ENCODE measurements at places on chromosomes 12 and 14. TPM values are rescaled to one million over a fixed set of nuclear protein-coding genes. Genes with fewer than 3 reads are reported as not detected.

DNA sequence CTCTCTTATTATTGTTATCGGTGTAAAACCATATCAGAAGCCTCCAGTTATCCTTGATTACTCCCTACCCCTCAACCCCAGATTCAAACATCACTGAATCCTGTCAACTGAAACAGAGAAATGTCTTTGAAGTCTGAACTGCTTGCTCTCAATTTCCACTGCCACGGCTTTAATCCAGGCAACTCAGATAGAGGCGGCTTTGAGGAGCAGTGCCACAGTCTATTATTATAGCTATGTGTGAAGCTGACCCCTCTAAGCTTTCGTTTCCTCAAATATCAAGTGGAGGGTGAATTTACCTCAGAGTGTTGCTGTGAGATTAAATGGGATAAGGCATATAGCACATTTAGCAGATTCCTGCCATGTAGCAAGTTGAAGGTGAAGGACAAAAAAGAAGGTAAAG is 49.0 kb upstream of the PDE3A start:
- H3K4me3 ChIP-seq = peak overlapping the region; percentile 43
- no peaks in the 10 kb centered on the region for H3K27me3 ChIP-seq
- no peaks in the 10 kb centered on the region for H3K36me3 ChIP-seq
- peaks cover 38% of the 10 kb centered on the region for H3K4me1 ChIP-seq

The BHLHE41 gene
- total RNA-seq = 6.0 TPM

The USP44 gene
- 0.18 TPM for total RNA-seq

GRCh38 chr14:96565811-96566210 is 63.6 kb downstream of the PAPOLA start:
- H3K27ac ChIP-seq = no peak overlapping the region
- peaks cover 34% of the 10 kb centered on the region for H3K4me1 ChIP-seq
- no peaks in the 10 kb centered on the region for H3K27me3 ChIP-seq
- H3K36me3 ChIP-seq = peaks cover 4% of the 10 kb centered on the region

DNA sequence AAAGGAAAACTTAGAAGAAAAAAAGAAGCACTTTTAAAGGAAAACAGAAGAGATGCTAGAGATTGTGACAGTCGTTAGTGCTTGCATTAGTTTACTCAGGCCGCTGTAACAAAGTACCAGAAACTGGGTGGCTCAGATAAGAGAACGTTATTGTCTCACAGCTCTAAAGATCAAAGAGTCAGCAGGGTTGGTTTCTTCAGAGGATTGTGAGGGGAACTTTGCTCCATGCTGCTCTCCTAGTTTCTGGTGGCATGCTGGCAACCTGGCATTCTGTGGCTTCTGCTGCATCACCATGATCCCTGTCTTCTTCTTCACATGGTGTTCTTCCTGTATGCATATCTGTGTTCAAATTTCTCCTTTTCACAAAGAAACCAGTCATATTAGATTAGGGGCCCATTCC is 119.4 kb upstream of the PLEKHA5 start:
- H3K4me3 ChIP-seq = no peak overlapping the region
- H3K27ac ChIP-seq = no peak overlapping the region
- no peak for DNase-seq
- no peaks in the 10 kb centered on the region for H3K27me3 ChIP-seq
- H3K4me1 ChIP-seq = no peaks in the 10 kb centered on the region

DNA sequence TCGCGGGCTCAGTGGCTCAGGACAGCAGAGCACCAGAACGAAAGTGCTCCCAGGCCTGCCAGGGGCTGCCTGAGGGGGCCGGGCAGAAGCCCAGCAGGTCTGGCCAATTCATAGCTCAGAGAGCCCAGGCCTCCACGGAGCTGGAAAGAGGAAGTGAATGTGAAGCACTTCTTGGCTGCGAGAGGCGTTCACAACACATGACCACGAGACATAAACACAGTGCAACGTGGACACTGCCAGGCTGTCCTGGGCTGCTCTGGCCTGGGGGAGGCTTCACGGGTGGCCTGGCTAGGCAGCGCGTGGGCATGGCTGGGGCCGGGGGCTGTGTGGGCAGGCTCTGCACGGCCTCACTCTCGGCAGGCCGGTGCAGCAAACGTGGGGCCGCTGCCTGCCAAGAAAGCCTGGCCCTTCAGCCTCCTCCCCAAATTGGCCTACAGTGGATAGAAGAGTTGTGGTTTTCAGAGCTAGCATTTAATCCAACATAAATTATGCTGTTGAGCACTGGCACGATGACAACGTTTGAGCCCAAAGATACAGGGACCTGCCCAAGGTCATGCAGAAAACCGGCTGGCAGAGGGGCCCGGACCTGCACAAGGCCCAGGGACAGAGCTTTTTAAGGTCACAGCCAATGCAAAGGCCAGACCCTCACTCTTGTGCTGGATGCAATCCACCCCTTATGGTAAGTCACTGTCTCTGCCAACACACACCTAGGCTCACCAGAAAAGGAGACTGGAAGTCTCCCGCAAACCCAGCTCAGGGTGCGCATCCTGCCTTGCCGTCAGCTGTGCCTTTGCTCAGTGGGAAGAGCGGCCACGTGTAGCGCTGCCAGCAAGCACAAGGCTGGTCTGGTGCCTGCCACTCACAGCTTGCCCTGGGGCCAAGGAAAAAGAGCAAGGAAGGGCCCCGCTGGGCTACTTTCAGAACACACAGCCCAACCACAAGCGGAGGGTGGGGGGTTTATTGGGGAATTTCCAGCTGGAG is 8.6 kb downstream of the SLC25A29 start:
- H3K36me3 ChIP-seq = peaks cover 3% of the 10 kb centered on the region
- no peaks in the 10 kb centered on the region for H3K27me3 ChIP-seq
- DNase-seq = peak; percentile 77
- H3K4me1 ChIP-seq = peaks cover 11% of the 10 kb centered on the region

The EML5 gene
- not detected for total RNA-seq

The ISCA2 gene
- total RNA-seq = 16.9 TPM

DNA sequence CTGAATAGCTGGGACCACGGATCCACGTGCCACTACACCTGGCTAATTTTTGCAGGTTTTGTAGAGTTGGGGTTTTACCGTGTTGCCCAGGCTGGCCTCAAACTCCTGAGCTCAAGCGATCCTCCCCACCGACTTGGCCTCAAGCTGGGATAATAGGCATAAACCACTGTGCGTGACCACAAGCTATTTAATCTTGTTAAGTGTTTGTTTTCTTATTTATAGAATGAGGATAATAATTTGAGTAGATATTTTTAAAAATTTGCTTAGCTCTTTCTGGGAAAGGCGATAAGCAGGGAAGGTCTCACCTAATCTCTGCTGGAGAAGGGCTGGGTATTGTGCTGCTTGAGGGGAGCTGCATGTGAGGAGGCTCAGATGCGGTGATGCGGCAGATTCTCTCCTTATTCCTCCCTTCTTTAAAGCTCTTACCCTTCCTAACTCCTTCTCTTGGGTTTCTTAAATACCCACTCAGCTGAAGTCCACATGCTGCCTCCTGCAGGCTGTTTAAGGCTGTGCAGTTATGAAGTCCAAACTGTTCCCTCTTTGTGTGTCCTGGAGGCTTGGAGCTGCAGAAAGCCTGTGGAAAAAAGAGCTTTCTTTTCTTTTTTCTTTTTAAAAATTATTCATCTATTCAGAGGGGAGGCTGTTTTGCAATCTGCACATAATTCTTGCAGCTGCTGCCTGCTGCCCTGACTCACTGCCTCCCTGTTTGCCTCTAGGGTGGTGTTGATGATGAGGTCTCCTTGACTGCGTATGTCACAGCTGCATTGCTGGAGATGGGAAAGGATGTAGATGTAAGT is 37.9 kb downstream of the A2ML1 start:
- H3K4me3 ChIP-seq = no peak overlapping the region
- no peaks in the 10 kb centered on the region for H3K36me3 ChIP-seq
- DNase-seq = no peak
- H3K27me3 ChIP-seq = no peaks in the 10 kb centered on the region
- no peaks in the 10 kb centered on the region for H3K4me1 ChIP-seq

The RIMBP2 gene
- 0.92 TPM for total RNA-seq

The GUCY2C gene
- total RNA-seq = not detected

- peaks cover 79% of the 10 kb centered on the region for H3K4me1 ChIP-seq
- H3K27me3 ChIP-seq = no peaks in the 10 kb centered on the region
- H3K36me3 ChIP-seq = peaks cover 6% of the 10 kb centered on the region
Observed at GRCh38 chr12:11758510-11759493, 109.3 kb downstream of the ETV6 start.

GRCh38 chr12:752695-753610 is 574 bp downstream of the WNK1 start:
- peaks cover 29% of the 10 kb centered on the region for H3K4me1 ChIP-seq
- DNase-seq = no peak
- peak overlapping the region; percentile 91 for H3K27ac ChIP-seq
- H3K4me3 ChIP-seq = peak overlapping the region; percentile 89
- H3K27me3 ChIP-seq = no peaks in the 10 kb centered on the region

- no peak for DNase-seq
- H3K27me3 ChIP-seq = peaks cover 23% of the 10 kb centered on the region
- H3K4me1 ChIP-seq = peaks cover 10% of the 10 kb centered on the region
- H3K4me3 ChIP-seq = no peak overlapping the region
- no peak overlapping the region for H3K27ac ChIP-seq
- H3K36me3 ChIP-seq = no peaks in the 10 kb centered on the region
Observed at GRCh38 chr12:107580750-107581618, 104.6 kb upstream of the PWP1 start.

DNA sequence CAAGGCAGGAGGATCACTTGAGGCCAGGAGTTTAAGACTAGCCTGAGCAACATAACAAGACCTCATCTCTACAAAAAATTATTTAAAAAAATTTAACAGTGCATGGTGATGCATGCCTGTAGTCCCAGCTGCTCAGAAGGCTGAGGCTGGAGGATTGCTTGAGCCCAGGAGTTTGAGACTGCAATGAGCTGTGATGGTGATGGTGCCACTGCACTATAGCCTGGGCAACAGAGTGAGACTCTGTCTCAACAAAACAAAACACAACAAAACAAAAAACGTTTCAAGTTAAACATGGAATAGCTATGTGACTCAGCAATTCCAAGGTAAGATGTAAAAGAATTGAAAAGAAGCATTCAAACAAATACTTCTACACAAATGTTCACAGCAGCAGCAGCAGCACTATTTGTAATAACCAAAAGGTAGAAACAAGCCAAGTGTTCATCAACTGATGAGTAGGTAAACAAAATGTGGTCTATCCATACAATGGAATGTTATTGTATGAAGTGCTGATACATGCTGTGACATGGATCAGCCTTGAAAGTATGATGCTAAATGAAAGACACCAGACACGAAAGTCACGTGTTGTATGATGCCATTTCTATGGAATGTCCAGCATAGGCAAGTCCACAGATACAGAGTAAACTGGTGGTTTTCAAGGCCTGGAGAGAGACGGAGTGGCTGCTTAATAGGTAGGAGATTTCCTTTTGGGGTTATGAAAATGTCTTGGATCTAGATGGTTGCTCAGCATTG is 31.4 kb downstream of the CFAP251 start:
- peak overlapping the region; percentile 89 for H3K27ac ChIP-seq
- H3K27me3 ChIP-seq = no peaks in the 10 kb centered on the region
- H3K4me3 ChIP-seq = peak overlapping the region; percentile 13
- H3K36me3 ChIP-seq = peaks cover 13% of the 10 kb centered on the region
- H3K4me1 ChIP-seq = peaks cover 19% of the 10 kb centered on the region
- DNase-seq = no peak

DNA sequence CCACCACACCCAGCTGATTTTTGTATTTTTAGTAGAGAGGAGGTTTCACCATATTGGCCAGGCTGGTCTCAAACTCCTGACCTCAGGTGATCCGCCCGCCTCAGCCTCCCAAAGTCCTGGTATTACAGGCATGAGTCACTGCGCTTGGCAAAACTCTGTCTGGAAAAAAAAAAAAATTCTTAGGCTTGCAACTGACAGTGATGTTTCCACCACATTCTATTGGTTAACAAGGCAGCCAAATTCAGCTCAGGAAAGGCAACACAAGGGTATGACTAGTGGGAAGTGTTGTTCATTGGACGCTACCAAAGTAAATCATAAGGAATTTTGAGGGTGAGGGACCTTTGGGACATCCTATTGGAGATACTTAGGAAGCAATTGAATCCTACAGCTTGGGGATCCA is 2.9 kb upstream of the SBNO1 start:
- H3K27me3 ChIP-seq = no peaks in the 10 kb centered on the region
- H3K36me3 ChIP-seq = no peaks in the 10 kb centered on the region
- H3K27ac ChIP-seq = no peak overlapping the region
- no peak overlapping the region for H3K4me3 ChIP-seq
- peaks cover 17% of the 10 kb centered on the region for H3K4me1 ChIP-seq

- peaks cover 19% of the 10 kb centered on the region for H3K4me1 ChIP-seq
- no peaks in the 10 kb centered on the region for H3K36me3 ChIP-seq
- peak overlapping the region; percentile 95 for H3K27ac ChIP-seq
- no peak for DNase-seq
Observed at GRCh38 chr12:105750096-105750495, 388.7 kb downstream of the NUAK1 start.

The VRTN gene
- total RNA-seq = not detected

The TMEM233 gene
- not detected for total RNA-seq

GRCh38 chr12:10220398-10221077 is 7.9 kb downstream of the GABARAPL1 start:
- no peak overlapping the region for H3K4me3 ChIP-seq
- peaks cover 1% of the 10 kb centered on the region for H3K4me1 ChIP-seq
- DNase-seq = no peak
- peak overlapping the region; percentile 29 for H3K27ac ChIP-seq

The ZDHHC22 gene
- 0.13 TPM for total RNA-seq

DNA sequence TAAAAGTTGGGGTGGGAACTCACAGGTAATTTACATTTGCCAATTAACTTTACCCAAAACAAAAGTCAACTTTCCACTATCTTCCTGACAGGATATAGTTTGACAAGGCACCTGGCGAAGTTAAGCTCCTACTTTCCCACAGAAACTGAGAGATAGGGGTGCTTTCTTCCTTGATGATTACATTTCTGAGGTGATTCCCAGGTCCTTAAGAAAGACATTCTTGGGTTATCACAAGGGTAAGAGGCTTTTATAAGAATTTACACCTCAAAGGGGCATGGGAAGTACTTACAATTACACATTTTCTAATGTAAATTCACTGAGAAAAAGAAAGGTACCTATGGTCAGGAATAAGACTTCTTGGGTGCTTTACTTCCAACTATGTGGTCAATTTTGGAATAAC is 660.9 kb upstream of the MGAT4C start:
- H3K4me3 ChIP-seq = no peak overlapping the region
- peaks cover 7% of the 10 kb centered on the region for H3K27me3 ChIP-seq
- DNase-seq = no peak
- H3K4me1 ChIP-seq = no peaks in the 10 kb centered on the region
- no peak overlapping the region for H3K27ac ChIP-seq

GRCh38 chr12:106321139-106321850 is 18.8 kb downstream of the TCP11L2 start:
- no peak for DNase-seq
- no peak overlapping the region for H3K27ac ChIP-seq
- H3K27me3 ChIP-seq = no peaks in the 10 kb centered on the region
- H3K4me3 ChIP-seq = no peak overlapping the region
- H3K36me3 ChIP-seq = peaks cover 37% of the 10 kb centered on the region

- H3K36me3 ChIP-seq = no peaks in the 10 kb centered on the region
- no peak overlapping the region for H3K4me3 ChIP-seq
- DNase-seq = no peak
- no peaks in the 10 kb centered on the region for H3K27me3 ChIP-seq
- H3K27ac ChIP-seq = no peak overlapping the region
Observed at GRCh38 chr12:79302162-79302814, 388.5 kb downstream of the PAWR start.

The STYK1 gene
- total RNA-seq = 0.31 TPM
